ENCODE measurements at places on chromosomes 4 and X.

- DNase-seq = no peak
Measured at GRCh38 chrX:78673246-78673645, 14.1 kb upstream of the RTL3 start.

GRCh38 chr4:184309241-184310170, 91.8 kb upstream of the ENPP6 start:
- DNase-seq = no peak

GRCh38 chr4:84952004-84952403, 14.5 kb downstream of the WDFY3 start:
- DNase-seq = no peak

- no peak for DNase-seq
Measured at GRCh38 chrX:108412783-108413182, 25.4 kb downstream of the COL4A6 start.

- no peak for DNase-seq
Measured at GRCh38 chrX:108426262-108426661, 12.0 kb downstream of the COL4A6 start.

- no peak for DNase-seq
Measured at GRCh38 chr4:147328189-147328588, 152.7 kb upstream of the EDNRA start.

DNA sequence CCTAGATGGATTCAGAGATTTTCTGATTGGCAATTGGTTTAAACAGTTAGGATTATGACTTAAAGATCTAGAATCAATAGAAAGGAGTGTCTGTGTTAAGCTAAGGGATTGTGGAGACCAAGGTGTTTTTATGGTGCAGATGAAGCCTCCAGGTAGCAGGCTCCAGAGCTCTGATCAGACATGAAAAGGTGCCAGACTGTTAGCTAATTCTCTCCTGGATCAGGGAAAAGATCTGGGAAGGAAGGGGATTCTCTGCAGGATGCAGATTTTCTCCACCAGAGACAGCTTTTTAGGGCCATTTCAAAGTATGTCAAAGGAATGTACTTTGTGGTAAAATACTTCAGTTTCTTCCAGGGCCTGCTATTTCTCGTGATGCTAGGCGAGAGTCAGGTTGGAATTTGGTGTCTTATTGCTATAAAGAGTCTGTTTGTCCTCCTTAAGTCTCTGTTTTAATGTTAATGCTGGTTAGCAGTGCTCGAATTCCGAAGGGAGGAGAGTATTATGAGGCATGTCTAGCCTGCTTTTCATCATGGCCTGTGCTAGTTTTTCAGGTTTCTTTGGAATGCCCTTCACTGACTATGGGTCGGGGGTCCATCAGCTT, 12.0 kb upstream of the GPR78 start:
- no peak for DNase-seq
